ENCODE measurements at places on chromosomes 13 and 19.
A peak's percentile ranks its signal among the peaks of the same experiment; 100 is the strongest.

- DNase-seq = no peak
Observed at GRCh38 chr19:35327642-35328041, 1.3 kb upstream of the CD22 start.

DNA sequence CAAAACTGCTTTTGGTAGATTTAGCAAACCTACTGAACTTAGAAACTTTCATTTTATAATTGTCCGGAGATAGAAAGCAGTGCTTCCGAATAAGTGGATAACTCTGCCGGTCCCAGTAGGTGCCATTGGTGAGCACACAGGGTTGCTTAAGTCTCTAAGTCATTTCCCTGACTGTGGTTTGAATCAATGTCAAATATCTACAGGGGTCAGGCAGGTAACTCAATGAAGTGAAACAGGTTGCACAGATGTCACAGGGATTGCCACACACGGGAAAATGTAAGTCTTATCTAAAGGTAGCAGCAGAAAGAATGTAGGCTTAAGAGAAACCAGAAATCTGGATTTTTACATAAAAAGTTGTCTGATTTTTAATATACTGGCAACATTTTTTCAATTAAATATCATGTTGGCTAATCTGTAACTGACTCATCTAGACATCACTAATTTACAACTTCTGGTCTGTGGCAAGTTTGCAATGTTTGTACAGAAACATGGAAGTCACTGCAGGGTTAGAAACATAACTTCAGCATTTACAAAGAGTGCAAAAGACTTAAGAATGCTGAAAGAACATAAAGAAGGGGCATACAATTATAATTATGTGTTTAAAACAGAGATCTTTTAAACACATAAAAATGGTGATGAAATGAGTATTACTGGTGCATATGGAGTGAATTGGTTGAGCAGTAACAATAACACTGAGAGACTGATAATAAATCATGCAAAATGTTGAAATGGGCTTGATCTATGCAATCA, 14.3 kb upstream of the LRRC63 start:
- DNase-seq = no peak

DNA sequence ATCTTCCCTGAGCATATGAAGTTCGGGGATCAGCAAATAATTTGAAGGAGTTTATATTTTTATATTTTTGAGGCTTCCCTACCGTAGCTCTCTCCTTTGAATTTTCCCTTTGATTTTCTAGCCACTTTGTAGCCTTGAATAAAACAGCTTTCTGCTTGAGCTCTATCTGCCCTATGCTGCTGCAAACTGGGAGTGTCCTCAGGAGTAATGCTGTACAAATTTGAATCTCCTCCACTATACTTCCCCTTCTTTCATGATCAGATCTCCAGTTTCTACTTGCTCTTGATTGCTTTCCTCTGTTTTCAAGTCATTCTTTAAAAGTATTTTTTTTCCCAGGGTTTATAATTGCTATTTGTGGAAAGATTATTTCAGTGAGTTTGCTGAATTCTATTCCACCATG, 14.6 kb downstream of the PDS5B start:
- DNase-seq = no peak

- no peak for DNase-seq
Observed at GRCh38 chr13:98348466-98349200, 171.6 kb upstream of the RNF113B start.

GRCh38 chr19:52527956-52528351, 486 bp downstream of the ZNF808 start:
- no peak for DNase-seq

- DNase-seq = peak; percentile 16
Observed at GRCh38 chr13:73714522-73714921, 419.7 kb downstream of the KLF12 start.

- DNase-seq = peak; percentile 77
Observed at GRCh38 chr19:43594710-43595604, 977 bp downstream of the IRGQ start.

GRCh38 chr19:4662812-4663211, 7.3 kb downstream of the MYDGF start:
- no peak for DNase-seq

DNA sequence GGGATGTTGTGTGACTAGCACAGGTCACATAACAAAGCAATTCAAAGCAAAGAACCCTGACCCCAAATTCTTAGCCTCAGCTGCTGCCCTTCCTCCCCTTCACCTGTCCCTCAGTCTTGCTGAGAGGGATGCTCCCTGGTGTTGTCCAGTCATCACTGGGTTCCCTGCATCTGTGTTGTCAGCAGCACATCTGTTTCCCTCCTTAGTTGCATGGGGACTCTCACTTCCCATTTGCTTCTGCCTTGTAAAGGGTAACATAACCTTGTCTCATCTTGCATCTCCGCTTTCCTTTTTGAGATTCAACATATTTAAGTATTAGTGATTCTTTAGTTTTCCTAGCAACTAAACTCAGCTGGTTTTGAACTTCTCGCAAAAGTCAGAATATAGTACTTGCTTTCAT, 54.0 kb downstream of the SPATA13 start:
- no peak for DNase-seq

GRCh38 chr13:32147976-32148375, 116.4 kb downstream of the FRY start:
- DNase-seq = no peak

DNA sequence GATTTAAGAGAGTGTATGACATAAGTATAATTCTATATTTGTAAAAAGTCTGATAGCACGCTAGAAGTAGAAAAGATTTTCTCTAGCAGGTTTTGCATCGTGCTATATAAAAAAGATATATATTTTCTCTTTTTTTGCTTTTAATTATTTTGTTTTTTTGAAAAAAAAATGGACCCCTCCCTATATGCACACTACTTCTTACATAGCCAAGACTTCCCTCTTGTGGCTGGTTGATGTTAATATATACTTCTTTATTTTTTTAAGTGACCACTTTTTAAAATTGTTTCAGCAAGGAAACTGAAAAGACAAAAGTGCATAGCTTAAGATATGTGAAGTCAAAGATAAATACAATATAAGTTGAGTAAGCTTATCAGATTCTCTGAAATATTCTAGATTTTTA, 1202.8 kb downstream of the DIAPH3 start:
- no peak for DNase-seq

DNA sequence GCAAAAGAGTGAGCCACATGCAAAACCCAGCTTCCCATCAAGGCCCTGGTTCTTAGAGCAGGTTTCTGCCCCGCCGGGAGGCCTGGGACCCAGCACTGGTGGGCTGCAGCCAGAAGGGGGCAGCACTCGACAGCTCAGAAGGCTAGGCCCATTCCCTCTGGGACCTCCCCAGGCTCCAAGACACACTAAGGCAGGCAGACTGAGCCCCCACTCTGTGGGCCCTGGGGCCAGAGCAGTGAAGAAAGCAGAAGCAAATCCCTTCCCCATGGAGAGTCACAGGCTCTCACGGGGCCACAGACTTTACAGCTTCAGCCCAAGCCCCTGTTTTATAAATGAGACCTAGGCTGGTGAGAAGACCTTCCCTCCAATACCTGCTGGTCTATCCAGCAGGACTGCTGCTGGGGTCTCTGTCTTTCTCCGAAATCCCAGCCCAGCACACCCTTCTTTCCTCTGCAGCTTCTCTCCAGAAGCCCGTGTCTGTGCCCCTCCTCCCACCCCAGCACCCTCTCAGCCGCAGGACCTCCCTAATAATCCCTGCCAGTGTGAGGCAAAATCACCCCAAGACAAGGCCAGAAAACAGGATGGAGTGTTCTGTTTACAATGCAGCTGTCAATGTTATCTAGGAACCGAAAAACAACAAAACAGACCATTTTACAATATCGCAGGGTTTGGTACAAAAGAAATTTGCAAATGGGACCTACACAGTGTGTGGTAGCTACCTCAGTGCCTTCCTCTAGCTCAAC, 109.3 kb downstream of the ABCC4 start:
- peak; percentile 81 for DNase-seq

DNA sequence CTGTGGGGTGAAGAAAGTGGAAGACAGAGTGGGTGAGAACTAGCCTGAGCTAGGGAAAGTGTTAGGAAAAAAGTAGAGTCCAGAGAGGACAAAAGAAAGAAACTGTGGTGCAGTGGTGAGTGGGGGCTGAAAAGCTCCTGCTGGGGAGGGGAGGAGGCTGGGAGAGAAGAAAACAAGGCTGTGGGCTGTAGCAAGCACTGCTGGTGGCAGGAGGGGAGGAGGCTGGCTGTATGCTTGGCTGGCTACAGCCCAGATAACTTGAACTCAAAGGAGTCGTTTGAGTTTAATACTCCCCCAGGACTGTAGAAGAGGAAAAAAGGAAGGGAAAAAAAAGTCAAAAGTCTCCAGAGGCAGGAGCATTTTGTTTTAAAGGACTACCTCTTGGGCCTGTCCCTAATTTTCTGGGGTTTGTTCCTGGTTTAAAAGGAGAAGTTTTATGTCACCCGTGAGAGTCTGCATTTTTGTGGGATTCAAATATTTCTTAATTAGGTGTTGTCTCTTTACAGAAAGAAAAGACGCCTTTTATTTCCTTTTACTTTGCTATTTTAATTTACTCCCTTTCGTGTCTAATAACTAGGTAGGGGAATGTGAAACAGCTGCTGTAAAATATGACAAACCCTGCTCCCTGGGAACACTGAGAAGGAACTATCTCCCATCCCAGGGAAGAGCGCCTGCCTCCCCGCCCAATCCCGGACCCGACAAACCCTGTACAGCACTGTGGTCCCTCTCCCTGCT, 21.7 kb downstream of the ZIC5 start:
- no peak for DNase-seq

- DNase-seq = no peak
Observed at GRCh38 chr19:9945319-9945966, 9.1 kb upstream of the OLFM2 start.

DNA sequence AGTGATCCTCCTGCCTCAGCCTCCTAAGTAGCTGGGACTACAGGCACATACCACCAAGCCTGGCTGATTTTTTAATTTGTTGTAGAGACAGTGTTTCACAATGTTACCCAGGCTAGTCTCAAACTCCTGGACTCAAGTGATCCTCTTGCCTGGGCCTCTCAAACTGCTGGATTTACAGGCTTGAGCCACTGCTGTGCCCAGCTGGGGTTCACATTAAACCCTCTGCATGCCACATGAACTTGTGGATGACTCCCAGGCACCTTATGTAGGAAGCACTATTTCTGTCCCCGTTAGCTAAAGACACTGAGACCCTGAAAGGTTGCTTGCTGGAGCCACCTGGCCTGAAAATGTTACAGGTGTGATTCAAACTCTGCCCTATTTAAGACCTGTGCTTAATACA, 10.5 kb downstream of the MYH14 start:
- no peak for DNase-seq

DNA sequence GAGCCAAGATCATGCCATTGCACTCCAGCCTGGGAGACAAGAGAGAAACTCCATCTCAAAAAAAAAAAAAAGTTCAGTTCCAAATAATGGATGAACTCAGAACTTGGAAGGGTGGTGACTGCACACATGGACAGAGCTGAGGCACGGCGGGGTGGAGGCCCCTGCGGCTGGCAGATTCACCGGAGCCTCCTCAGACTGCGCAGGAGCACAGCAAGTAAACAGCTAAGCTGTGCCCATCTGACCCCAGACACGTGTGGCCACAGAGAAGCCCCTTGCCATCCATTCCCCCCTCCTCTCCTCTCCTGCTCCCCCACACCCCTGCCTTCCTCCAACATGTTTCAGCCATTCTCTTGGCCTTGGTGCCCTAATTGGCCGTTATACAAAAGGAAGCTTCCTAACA, 15.6 kb upstream of the PROZ start:
- DNase-seq = no peak

GRCh38 chr13:23810685-23811240, 78.4 kb downstream of the MIPEP start:
- DNase-seq = no peak

DNA sequence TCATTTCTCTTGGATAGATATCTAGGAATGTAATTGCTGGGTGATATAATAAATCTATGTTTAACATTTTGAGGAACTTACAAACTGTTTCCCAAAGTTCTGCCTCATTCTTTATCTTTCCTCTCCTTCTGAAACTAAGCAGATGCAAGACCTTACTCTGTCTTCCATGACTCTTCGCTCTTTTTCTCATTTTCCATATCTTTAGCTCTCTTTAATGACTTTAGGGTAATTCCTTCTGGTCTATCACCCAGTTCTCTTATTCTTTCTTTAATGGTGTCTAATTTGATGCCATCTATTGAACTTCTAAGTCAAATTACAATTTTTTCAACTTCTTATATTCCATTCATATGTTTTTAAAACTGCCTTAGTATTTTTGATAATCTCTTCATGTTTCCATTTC, 316.6 kb downstream of the POU4F1 start:
- DNase-seq = no peak

DNA sequence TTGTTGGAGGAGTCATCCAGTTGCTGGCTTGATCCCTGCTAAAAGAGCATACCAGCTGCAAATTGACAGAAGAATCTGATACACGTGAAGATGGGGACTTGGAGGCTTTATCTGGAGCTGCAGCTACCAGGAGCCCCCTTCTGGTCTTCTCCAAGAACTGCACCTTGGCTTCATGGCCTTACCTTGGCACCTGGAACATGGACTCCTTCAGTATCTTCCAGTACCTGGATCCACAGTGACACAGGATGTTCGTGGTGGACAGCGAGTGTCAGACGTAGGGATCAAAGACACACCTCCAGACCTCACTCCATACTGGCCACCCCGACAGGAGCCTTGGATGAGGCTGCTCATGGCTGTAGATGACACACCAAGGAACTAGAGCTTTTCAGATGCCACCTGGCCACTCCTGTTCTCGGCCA, 9.9 kb upstream of the ACSBG2 start:
- peak; percentile 63 for DNase-seq

DNA sequence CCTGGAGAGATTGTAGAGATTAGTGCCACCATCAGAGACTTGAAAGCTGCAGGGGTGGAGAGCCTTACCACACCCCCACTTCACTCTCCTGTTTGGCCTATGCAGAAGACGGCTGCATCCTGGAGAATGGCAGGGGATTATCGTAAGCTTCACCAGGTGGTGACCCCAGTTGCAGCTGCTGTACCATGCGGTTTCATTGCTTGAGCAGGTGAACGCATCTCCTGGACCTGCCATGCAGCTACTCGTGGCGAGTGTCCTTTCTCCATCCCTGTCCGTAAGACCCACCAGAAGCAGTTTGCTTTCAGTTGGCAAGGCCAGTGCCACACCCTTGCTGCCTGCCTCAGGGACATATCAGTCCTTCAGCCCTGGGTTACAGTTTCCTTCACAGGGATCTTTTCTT, 21.2 kb downstream of the PPP5C start:
- no peak for DNase-seq

DNA sequence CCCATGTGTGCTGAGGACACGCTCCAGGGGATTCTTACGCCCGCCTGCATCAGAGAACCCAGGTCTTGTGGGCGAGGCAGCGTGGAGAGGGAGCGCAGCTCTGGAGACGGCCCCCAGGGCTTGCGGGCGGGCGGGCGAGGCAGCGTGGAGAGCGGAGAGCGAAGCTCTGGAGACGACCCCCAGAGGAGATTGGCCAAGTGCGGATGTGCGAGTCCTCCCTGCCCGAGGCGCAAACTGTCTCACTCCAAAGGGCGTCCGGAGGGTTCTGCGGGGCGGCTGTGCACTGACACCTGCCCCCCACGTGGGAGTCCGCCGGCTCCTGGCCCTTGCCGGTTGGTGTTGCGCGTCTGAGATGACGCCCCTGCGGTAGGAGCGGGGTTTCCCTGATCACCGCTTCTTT, 39.8 kb downstream of the MCF2L start:
- no peak for DNase-seq
